ENCODE measurements at places on chromosomes 4 and X.

- no peak for DNase-seq
Measured at GRCh38 chr4:6231663-6232165, 31.4 kb upstream of the JAKMIP1 start.

DNA sequence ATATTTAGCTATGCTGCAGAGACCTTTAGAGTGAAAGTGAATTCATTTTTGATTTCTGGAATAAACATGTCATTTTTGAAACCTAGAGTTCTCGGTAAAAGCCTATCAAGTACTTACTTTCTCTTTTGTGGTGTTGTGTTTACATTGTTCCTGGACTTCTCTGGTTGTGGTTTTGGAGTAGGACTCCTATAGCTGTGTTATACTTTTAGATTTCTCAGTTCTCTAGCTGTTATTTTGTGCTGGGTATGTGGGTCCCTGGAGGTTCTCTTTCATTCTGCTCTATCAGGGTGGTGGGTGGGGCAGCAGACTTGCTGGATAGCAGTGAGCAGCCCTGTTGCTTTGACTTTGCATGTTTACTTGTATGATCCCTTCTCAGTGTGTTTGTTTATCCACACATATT, 25.6 kb upstream of the MSMO1 start:
- DNase-seq: peak; percentile 6

DNA sequence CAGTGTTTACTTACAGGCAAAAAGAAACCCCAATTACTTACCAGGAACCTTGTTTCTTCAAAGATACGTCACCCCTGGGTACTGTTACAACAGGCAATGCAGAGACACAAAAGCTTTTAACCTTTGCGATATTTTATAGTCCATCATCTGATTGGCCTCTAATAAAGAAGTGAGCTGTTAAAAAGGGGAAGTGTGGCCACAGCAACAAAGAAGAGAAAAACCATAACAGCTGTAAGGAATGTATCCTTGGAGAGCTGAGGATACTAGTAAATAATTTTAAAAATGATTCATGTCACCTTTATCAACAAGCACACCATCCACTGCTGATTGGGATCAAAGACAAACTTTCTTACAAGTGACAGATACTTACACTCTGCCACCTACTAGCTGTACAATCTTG, 14.1 kb downstream of the GABRA4 start:
- DNase-seq: no peak

GRCh38 chr4:184100297-184100885, 117.3 kb downstream of the ENPP6 start:
- DNase-seq: no peak

GRCh38 chrX:23784470-23785331, 1.7 kb downstream of the SAT1 start:
- no peak for DNase-seq

DNA sequence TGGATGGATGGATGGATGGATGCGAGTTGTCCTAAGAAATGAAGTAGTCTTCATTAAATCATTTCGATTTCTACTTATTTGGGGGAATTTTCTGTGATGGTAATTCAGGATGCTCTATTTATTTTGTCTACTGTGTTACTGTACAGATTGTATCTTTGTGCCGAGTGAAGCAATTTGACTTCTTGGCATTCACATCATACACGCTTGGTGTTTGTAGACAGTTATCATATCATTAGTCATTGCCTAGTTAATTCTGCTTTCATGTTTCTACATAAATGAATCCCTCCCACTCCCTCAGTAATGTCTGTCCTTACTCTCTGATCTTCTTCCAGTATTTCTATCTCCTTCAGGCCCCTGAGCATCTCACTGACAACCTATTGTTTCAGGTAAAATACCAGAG, 64.0 kb downstream of the RASGEF1B start:
- DNase-seq: no peak

GRCh38 chr4:1656132-1656531, 28.0 kb downstream of the FAM53A start:
- DNase-seq: no peak

- DNase-seq: no peak
Measured at GRCh38 chrX:24026432-24026831, 554 bp downstream of the KLHL15 start.

DNA sequence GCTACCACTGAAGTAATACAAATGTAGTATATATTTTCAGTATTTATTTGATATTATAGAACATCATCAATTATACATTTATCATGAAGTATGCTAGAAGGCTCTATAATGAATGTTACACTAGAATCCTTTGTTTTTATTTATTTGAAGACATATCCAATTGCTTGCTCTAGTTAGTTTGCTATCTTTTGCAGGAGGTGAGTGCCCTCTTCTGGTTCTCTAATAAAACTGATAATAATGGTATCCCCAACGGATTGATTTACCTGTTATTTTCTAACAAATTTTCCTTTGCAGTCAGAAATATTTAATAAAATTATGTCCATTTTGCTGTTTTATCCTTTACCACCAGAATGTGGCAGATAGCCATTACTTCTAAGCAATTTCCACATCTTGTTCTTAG, 274.3 kb upstream of the TACR3 start:
- no peak for DNase-seq

GRCh38 chrX:13121020-13121555, 76.7 kb upstream of the FAM9C start:
- no peak for DNase-seq

DNA sequence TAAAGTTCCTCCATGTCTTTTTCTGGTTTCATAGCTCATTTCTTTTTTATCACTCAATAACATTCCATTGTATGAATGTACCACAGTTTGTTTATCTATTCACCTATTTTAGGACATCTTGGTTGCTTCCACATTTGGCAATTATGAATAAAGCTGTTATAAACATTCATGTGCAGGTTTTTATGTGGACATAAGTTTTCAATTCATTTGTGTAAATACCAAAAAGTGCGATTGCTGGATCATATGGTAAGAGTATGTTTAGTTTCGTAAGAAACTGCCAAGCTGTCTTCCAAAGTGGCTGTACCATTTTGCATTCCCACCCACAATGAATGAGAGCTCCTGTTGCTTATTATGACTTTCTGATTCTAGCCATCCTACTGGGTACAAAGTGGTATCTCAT, 36.3 kb upstream of the ZFX start:
- no peak for DNase-seq

GRCh38 chr4:21118301-21118700, 418.0 kb downstream of the PACRGL start:
- DNase-seq: no peak

DNA sequence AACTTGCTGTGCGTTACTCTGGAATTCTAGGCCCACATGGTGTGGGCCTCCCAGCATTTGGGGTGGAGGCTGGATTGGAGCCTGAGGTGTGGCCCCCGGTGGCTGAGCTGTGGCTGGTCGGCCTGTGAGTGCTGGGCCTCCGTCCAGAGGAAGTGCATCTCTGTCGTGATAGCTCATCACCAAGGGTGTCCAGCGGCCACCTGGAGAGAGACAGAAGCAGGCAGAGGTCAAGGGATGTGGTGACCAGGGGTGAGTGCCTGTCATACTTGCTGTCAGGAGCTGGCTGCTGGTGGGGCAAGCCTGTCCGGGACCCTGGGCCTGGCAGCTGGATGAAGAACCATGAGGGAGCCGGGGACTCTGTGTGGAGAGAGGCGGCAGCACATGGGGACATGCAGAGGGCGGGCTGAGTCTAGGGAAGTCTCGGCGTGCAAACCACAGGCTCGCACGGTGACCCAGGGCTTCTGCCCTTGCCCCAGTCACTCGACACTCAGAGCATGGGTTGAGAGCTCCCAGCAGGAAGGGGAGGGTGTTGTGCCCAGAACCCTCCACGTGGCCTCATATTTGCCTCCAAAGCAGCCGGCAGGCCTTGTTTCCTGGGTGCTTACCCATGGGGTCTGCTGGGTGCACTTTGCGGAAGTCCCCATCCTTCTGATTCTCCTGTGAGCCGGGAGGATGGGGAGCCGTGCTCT, 6.2 kb downstream of the SORCS2 start:
- no peak for DNase-seq

- DNase-seq: no peak
Measured at GRCh38 chr4:92344216-92344615, 40.5 kb downstream of the GRID2 start.

GRCh38 chrX:72073633-72074032, 58.1 kb downstream of the RTL5 start:
- DNase-seq: no peak

DNA sequence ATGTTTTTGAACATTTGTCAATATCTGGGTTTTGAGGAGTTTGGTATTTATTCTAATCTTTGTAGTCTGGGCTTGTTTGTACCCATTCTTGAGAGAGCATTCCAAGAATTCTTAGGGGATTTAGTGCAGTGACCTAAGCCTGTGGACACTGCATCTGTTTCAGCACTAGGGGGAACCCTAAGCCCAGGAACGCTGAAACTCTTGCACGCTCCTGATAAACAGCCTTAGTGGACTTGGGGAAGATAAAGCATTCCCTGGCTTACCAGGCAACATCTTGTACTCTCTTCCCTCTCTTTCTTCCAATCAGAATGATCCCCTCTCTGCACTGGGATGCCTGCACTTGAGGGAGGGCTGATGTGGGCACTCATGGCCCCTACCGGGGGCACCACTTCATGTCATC, 654.9 kb upstream of the HTR2C start:
- peak; percentile 11 for DNase-seq

DNA sequence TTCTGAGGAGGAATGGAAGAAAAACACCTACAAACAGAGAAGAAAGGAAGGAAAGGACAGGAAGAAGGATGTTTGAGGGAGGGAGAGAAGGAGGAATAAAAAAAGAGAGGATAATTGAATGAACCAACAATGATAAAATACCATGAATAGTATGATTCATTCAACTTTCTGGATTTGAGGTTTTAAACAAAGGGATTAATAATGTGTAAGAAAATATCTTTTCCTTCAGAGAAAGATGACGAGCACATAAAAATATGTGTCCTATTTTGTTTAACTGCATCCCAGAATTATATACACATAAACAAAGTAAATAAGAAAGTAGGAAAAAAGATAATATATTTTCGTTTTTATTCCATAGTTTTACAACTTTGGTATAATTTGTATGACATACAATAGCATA, 1380.4 kb downstream of the STIM2 start:
- no peak for DNase-seq

DNA sequence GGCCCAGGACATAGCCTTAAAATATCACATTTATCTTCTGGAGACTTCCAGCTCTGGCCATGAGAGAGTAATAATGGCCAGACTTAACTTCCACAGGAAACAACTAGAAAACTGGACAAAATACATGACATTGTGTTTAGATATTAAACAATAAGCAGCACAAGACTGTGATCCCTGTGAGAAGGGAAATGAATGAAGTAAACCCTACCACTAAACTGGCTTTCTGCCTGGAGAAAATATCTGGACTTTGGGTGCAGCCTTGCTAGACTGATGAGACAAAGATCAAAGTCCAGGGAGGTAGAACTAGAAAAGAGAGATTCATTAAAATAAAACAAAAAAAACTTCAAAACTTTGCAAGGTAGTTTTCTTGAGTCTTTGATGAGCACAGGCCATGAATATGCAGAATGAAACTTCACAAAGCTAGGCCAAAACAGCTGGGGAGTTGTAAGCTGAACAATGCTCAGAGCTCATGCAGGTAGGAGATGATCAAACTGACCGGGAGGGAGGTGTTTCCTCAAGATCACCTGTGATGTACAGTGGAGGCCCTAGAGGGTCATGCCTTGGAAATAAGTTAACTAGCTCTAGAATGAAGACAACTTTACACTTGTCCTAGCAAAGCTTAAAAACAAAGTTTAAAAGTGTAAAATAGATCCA, 147.0 kb upstream of the SH3RF1 start:
- DNase-seq: no peak

- no peak for DNase-seq
Measured at GRCh38 chr4:180953572-180953971, 1289.6 kb upstream of the TENM3 start.

GRCh38 chr4:47155919-47156318, 124.6 kb downstream of the GABRB1 start:
- no peak for DNase-seq

DNA sequence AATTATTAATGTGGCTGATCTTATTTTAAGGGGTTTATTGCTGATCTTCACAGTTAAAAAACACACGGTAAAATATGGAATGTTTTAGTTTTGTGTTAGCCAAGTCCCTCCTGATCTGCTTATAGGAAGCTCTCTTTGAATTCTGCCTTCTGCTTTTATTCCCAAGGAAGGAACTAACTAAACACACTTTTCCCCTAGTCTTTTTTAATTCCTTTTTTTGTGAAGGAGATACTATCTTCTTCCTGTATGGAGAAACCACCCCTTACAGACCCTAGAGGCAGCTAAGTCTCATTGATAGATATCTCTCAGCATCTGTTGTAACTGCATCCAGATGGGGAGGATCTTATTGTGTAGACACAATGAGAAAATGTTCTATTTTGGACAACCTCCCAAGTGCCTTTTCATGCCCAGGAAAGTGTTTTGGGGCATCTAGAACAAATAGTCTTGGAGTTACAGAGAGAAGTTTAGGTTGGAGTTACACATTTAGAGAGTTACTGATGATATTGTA, 64.4 kb downstream of the AFF1 start:
- DNase-seq: no peak

- DNase-seq: no peak
Measured at GRCh38 chr4:108355186-108355901, 186.6 kb upstream of the LEF1 start.

DNA sequence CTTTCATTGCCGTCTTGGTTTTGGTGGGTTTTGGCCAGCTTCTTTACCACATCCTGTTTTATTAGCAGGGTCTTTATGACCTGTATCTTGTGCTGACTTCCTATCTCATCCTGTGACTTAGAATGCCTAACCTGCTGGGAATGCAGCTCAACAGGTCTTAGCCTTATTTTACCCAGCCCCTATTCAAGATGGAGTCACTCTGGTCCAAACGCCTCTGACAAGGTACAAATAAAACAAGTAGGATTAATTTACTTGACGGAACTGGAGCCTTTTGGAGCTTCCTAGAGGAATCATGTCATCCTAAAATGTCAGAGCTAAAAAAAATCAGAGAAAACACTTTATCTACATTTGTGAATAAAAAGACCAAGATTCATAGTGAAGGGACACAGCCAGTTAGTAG, 66.2 kb upstream of the ATXN3L start:
- DNase-seq: no peak

DNA sequence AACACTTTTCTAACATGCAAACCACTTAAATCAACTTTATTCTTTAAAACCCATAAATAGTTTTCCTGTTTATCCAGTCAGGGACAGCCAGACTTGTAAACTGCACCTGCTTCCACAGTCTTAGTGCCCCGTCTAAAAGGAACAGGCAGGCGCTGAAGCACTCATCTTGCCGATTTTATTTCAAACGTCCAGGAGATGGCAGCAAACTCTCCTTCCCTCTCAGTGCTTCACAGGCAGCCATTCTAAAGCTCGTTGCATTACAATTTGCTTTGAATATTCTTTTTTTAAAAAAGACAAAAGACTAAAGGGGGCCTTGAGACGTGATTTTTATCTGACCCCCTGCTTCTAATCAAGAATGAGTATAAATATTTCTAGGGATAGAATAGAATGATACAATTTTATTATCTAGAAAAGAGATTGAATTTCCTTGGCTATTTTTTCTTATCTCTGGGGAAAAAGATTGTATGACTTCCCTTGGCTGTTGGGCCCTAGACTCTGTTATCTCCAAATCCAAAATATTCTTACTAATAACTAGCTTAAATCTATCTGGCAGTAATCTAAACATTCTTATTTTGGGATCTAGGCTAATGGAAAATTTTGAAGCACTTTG, 93.6 kb upstream of the MYOZ2 start:
- no peak for DNase-seq
